ENCODE measurements at places on chromosomes 3 and 15.

- DNase-seq, result no peak
Observed at GRCh38 chr15:73568564-73569280, 64.5 kb downstream of the NPTN start.

GRCh38 chr3:177603148-177603603 is 405.9 kb upstream of the TBL1XR1 start:
- no peak for DNase-seq

DNA sequence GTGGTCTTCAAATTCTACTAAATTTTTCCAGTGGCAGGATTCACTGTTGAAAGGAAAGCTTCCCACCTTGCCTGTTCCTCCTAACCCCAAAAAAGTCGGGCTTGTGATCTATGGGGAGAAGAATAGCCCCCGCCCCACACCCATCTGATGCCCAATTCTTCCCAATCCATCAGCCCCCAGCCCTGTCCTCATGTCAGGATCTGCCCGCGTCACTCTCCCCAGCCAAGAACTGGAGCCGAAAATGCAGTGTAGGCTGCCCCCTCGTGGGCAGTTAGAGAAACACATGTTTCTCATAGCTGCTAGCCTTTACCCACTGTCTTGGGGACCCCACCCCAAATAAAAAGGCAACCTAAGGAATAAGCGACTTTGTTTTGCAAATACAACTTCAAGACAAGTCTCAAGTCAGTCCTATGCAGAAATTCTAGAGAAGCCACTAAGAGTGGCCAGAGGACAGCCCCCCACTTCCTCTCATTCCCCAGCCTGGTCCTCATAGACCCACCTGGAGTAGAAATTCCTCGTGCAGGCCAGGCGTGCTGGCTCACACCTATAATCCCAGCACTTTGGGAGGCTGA is 13.0 kb upstream of the CSK start:
- peak; percentile 62 for DNase-seq

GRCh38 chr3:169678122-169678521 is 14.6 kb upstream of the MECOM start:
- DNase-seq, result peak; percentile 15

- DNase-seq, result no peak
Observed at GRCh38 chr15:89674526-89674925, 4.6 kb downstream of the PLIN1 start.

- no peak for DNase-seq
Observed at GRCh38 chr3:23487015-23487414, 283.9 kb downstream of the UBE2E2 start.

GRCh38 chr3:82556113-82556512 is 794.7 kb upstream of the GBE1 start:
- DNase-seq, result peak; percentile 10

DNA sequence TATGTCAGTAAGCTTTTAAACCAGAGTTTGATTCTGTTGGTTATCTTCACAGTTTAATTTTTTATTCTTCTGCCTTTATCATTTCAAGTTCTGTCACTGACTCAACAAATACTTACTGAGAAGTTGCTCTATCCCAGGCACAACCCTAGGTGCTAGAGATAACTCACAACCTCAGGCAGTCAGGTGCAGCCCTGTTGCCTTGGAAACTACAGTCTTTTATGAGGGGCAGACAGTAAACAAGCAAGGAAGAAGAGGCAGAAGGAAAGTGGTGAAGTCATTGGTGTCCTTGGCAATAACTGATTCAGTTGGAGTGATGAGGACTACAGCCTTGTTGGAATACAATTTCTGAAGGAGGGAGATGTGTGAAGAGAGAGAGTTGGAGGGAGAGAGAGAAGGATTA is 142.1 kb upstream of the LRTM1 start:
- DNase-seq, result no peak

- DNase-seq, result no peak
Observed at GRCh38 chr15:81869161-81869954, 176.5 kb downstream of the MEX3B start.

GRCh38 chr3:71461114-71461513 is 122.4 kb downstream of the FOXP1 start:
- no peak for DNase-seq

DNA sequence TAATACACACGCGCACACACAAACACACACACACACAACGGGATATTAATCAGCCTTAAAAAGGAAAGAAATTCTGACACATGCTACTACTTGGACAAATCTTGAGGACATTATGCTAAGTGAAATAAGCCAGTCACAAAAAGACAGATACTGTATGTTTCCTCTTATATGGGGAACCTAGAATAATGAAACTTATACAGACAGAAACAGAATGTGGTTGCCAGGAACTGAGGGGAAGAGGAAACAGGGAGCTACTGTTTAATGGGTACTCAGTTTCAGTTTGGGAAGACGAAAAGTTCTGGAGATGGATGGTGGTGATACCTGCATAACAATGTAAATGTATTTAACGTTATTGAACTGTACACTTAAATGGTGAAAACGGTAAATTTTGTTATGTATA is 20.2 kb downstream of the ICE2 start:
- no peak for DNase-seq

DNA sequence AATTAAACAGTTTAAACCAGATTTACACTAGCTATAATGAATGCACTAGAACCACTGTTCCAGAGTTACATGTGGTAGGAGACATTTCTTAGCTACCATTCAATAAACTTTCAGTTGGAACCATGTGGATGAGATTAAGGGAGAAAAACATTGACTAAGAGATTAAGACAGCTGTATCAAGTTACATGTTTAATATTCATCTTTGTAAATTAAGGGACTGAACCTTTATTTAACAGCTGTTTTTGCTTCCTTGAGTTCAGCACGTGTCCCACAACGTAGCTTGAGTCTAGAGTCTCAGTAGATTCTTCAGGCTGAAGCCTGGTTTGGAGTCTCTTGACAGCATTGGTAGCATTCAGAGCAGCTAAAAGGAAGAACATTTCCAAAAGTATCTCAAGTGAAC is 27.2 kb upstream of the CFAP44 start:
- no peak for DNase-seq

- no peak for DNase-seq
Observed at GRCh38 chr15:52714968-52715367, 35.8 kb upstream of the ATOSA start.

DNA sequence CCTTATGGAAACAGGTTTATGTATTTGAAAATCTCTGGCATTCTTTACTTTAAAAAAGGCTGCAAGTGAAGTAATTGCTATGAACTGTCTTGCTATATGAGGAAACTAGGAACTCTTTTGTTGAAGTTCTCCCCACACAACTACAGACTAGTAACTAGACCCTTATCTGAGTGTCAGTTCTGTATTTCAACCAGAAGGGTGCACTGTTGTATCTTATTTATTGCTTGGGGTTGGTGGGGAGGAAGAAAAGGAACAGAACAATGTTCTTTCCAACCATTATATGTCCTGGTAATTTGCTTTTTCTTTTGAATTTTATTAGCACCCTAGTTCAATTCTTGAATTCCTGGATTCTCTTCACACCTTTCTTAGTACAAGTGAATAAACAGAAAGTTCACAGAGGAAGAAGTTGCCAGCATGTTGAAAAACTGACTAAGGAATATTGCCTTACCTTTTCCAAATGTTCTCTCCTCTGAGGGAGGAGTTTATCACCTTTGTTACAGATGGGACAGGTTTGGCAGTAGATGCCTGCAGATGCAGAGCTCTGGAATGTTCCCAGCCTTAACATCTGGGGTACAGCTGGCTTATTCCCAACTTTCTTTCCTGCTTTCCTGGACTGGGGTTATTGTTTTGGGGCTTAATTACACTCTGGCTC is 162.4 kb upstream of the CFAP20DC start:
- DNase-seq, result peak; percentile 61

GRCh38 chr3:172530101-172530561 is 6.9 kb upstream of the TNFSF10 start:
- DNase-seq, result no peak

- DNase-seq, result no peak
Observed at GRCh38 chr15:68010361-68011153, 43.6 kb upstream of the PIAS1 start.

- no peak for DNase-seq
Observed at GRCh38 chr15:70593795-70594194, 169.6 kb downstream of the UACA start.

- DNase-seq, result peak; percentile 38
Observed at GRCh38 chr3:156106721-156107373, 13.5 kb upstream of the KCNAB1 start.

- no peak for DNase-seq
Observed at GRCh38 chr3:69869643-69870042, 129.9 kb upstream of the SAMMSON start.

DNA sequence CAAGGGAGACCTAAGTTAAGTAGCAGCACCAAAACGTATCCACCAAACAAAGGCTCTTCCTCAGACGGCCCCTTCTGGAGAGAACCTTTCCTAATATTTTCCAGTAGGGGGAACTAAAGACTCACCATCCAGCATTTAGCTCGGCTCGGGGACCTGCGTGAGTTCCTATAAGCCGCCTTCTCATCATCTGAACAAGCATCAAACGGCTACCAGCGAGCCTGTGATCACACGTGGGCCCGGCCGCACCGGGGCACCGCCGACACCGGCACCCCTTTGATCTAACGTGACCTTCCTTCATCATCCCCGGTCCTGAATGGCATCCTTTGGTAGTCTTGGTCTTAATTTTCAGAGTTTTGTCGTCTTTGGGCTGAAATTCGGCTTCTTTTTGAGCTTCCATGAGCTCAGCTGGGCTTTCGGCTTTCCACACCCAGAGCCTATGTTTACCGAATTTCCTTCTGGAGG is 1.4 kb upstream of the ROBO2 start:
- peak; percentile 91 for DNase-seq

DNA sequence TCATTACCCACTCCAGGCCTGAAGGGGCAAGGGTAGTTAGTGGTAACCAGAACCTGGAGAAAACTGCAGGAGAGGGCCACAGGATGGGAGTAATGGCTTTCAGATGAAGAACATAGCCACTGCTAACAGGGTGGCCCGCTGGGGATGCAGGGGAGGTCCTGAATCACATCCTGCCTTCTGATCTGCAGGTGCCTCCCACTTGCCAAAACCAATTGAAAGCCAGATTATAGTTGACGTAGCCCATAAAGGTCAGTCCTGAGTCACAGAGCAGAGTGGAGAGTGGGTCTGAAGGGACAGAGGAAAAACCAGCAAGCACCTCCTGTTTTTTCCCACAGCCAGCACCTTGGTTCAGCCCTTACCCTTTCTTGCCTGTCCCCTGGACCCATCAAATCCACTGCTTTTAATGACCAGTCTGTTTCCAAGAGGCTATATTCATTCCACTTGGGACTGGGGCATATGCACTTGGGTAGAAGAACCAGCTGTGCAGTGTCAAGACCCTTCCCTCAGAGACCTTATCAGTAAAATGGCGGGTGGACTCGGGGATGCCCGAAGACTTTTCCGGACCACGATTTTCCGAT is 646 bp upstream of the SLC35G2 start:
- peak; percentile 15 for DNase-seq

GRCh38 chr15:60729850-60730458 is 251.0 kb upstream of the ICE2 start:
- DNase-seq, result no peak

GRCh38 chr3:193909387-193909786 is 226.6 kb upstream of the HES1 start:
- DNase-seq, result no peak

GRCh38 chr3:11910971-11911531 is 64.4 kb upstream of the TAMM41 start:
- no peak for DNase-seq

- DNase-seq, result no peak
Observed at GRCh38 chr3:129006864-129007263, 5.8 kb downstream of the EFCC1 start.

DNA sequence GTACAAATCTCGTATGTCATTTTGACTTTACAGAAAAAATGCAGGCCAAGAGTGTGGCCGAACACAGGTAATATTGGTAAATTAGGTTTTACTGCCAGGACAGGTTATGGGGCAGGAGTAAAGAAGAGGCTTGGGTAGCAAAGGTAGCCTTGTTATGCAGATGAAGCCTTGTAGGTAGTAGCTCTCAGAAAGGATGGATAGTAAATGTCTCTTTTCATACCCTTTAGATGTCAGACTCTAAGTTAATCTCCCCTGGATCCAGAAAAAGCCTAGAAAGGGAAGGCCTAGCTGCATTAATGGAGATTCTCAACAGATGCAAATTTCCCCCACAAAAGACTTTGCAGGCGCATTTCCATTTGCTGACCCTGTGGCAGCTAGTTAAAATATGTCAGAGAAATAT is 1445.1 kb upstream of the CADM2 start:
- no peak for DNase-seq

DNA sequence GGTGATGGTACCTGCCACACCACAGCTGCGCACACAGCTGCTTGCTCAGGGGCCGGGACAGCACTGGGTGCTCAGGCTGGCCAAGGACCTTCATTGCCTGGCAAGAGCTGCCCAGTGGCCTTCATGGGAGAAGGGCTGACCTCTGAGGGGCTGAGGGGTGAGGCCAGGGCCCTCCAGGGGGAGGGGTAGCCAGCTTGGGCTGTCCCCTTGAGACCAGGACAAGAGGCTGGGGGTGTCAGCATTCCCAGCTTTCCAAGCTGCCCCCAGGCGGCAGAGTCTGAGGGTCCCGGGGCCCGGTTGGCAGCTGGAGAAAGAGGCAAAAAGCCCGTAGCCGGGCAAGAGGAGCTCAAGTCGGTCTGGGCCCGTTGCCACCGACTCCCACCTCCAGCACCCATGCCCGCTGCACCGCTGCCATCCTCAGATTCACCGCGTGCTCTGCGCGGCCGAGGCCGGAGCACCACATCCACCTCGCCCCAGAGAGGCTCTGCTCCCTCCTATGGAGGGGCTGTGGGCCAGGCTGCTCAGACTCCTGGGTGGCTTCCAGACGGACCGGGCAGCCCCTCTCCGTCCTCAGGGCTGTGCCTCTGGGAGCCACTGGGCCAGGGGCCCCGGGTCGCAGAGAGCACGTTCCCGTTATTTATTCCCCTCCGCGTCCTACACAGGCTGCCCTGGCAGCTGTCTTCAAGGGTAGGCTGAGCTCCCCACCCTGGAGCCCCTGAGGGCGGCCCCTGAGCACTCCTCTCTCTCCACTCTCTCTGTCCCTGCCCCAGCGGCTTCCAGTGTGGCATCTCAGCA is 51.5 kb downstream of the PLXNA1 start:
- DNase-seq, result no peak

GRCh38 chr3:86942206-86942605 is 48.7 kb downstream of the VGLL3 start:
- no peak for DNase-seq

- DNase-seq, result no peak
Observed at GRCh38 chr15:76991741-76992645, 2.9 kb upstream of the PSTPIP1 start.

- DNase-seq, result no peak
Observed at GRCh38 chr15:41981371-41982132, 9.2 kb upstream of the EHD4 start.
